ENCODE measurements at places on chromosomes 5 and 9.

DNA sequence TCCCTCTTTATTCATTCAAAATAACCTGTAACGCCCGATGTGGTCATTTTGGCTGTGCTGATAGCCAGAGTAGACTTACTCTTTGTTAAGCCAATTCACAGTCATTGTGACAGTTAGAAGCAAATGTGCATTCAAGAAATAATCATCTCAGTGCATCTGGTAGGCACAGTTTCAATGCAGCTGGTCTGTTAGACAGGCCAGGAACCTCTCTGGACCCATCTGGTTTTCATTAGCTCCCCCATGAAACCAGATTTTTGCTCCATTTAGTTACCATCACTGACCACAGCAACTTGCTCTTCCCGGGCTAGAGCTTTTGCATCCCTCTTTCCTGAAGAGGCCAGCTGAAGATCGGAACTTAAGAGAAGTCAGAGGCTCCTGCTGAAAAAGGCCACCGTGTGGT is 284.2 kb downstream of the NSG2 start:
- DNase-seq: no peak

DNA sequence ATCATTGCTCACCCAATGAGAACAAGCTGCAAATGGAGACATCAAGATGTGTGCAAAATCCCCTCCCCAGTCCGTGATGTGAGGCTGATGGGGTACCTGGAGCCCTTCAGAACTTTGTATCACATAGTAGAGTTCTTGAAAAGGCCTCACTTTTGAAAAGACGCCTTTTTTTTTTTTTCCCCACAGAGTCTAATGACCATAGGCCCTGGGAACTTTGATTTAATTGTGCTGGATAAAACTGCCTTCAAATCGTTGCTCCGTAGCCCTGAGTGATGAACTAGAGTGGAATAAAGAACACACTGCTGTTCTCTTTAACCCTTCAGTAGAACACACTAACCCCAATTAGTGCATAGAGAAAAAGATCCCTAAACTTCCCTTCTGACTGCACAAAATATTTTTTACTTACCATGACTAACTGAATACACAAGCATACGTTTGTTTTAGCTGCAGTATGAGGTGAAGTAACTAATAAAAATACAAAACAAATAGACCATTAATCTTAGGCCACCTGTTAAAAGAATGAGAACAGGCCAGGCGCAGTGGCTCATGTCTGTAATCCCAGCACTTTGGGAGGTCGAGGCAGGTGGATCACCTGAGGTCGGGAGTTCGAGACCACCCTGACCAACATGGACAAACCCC is 15.1 kb downstream of the PSAT1 start:
- DNase-seq: no peak

GRCh38 chr5:149904977-149905376 is 39.6 kb downstream of the PDE6A start:
- no peak for DNase-seq

DNA sequence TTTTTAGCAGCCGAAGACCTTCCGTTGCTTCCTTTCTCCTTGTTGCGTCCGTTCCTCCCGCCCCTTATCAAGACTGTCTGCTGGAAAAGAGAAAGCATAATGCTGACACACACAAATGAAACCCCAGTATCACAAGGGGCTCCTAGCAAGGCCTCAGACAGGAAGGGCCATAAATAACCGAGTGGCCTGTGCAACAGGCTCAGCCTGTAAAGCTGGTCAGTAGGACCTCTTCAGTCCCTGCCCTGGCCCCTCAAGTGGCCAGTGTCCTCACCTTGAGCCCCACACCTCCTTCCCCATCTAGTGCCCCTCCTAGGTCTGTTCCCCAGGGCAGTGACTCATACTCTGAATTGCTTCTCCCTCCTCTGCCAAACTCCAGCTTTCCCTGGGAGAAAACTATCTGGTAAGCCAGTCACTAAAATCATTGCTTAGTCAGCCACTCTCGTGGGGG is 174.6 kb upstream of the IL12B start:
- no peak for DNase-seq

Measured in stimulated activated CD8-positive, alpha-beta memory T cell treated with anti-CD3 and anti-CD28 coated beads, Interleukin-7, amount 100 ng/mL, for 1 hour (primary cell).